Liver (tissue), 10 donors: ENCODE measurements at places on chromosomes 6 and 20.

GRCh38 chr20:37846573-37846972, 56.4 kb upstream of the VSTM2L start:
- H3K36me3 ChIP-seq = peaks cover 36% of the 10 kb centered on the region
- DNase-seq = no peak
- no peak overlapping the region for H3K27ac ChIP-seq
- no peaks in the 10 kb centered on the region for H3K4me1 ChIP-seq
- H3K27me3 ChIP-seq = no peaks in the 10 kb centered on the region
- H3K4me3 ChIP-seq = no peak overlapping the region

GRCh38 chr6:33343953-33344611, 26.5 kb upstream of the ZBTB22 start:
- no peak overlapping the region for H3K27ac ChIP-seq
- H3K4me1 ChIP-seq = no peaks in the 10 kb centered on the region
- DNase-seq = no peak
- no peak overlapping the region for H3K4me3 ChIP-seq

DNA sequence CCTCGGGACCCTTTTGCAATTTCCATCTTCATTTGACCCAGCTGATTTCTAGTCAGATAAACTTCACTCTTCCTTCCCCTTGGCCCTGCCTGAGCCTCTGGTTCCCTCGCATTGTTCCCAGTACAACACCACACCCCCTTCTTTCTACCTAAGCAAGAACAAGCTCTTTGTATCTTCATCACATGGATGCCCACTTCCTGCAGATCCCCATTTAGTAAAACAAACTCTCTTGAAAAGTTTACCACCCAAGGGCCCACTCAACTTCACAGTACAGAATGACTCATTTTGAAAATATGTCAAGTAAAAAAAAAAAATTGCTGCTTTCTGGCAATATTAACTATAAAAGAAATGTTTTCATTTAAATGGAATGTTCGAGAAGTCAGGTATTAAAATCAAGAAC, 5.2 kb downstream of the FAXC start:
- peaks cover 2% of the 10 kb centered on the region for H3K4me1 ChIP-seq
- no peaks in the 10 kb centered on the region for H3K36me3 ChIP-seq
- no peak overlapping the region for H3K4me3 ChIP-seq
- H3K27me3 ChIP-seq = no peaks in the 10 kb centered on the region
- H3K27ac ChIP-seq = no peak overlapping the region
- DNase-seq = no peak

DNA sequence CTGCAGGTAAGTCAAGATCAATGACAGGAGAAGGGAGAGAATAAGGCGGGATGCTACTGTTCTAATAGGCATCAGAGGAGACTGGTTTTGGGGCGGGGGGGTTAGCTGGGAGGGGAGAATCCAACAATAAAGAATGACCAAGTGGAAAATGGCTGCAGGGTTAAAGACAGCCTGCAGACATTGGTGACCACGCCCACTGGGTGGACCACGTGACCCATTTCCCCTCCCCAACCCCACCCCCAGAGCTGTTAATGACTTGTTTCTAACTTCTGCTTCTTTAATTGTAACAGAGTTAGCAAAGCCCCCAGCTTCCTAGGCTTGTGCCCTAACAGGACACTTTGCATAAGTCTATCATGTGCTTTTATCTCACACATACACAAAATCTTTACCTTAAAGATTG, 344.5 kb downstream of the KIF16B start:
- DNase-seq = no peak
- H3K36me3 ChIP-seq = no peaks in the 10 kb centered on the region
- no peak overlapping the region for H3K4me3 ChIP-seq
- H3K4me1 ChIP-seq = no peaks in the 10 kb centered on the region

DNA sequence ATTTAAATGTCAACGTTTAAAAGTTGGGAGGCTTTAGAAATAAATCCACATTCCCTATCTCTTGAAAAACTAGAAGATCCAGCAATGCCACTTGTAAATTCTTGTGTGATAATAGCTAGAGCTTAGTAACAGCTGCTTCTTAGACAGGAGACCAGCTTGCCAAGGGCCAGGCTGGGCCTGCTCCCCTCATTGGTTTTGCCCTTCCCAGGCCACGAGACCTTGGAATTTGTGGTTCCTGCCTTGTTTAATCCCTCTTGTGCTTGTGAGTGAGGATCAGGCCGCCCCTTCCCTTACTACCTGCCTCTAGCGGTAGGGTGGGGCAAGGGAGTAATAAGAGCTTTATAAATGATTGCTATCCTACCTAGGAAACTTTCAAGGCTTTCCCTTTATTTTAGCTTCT, 363.5 kb downstream of the SYNE1 start:
- DNase-seq = no peak
- H3K27ac ChIP-seq = no peak overlapping the region
- H3K27me3 ChIP-seq = no peaks in the 10 kb centered on the region
- H3K4me1 ChIP-seq = no peaks in the 10 kb centered on the region
- H3K4me3 ChIP-seq = no peak overlapping the region
- peaks cover 4% of the 10 kb centered on the region for H3K36me3 ChIP-seq

DNA sequence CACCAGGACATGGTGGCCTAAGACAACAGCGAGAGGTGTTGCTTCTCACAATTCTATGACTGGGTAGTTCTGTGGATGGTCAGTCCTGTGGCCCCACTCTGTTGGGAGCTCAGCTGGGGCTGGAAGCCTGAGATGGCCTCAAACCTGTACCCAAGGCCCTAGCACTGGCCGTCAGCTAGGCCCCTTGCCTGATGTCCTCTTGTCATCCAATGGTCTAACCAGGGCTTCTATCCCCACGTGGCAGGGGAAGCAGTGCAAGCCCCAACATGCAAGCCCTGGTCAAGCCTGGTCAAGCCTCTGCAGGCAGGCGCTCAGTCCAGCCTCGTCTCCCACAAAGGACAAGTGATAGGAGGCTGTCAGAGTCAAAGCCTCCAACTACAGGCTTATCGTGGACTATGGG, 196.5 kb upstream of the CST7 start:
- no peak for DNase-seq
- no peak overlapping the region for H3K27ac ChIP-seq
- no peaks in the 10 kb centered on the region for H3K4me1 ChIP-seq
- H3K4me3 ChIP-seq = no peak overlapping the region
